GF-D8 (cell line): ENCODE measurements at places on chromosomes 16 and 17.

- no peak for DNase-seq
Measured at GRCh38 chr17:50211249-50212120, 10.1 kb upstream of the COL1A1 start.

GRCh38 chr17:7875804-7876370 is 12.7 kb upstream of the CHD3 start:
- DNase-seq = no peak

GRCh38 chr16:17412221-17412620 is 58.5 kb downstream of the XYLT1 start:
- DNase-seq = no peak

GRCh38 chr16:30444231-30445148 is 1.2 kb downstream of the SEPHS2 start:
- DNase-seq = no peak

DNA sequence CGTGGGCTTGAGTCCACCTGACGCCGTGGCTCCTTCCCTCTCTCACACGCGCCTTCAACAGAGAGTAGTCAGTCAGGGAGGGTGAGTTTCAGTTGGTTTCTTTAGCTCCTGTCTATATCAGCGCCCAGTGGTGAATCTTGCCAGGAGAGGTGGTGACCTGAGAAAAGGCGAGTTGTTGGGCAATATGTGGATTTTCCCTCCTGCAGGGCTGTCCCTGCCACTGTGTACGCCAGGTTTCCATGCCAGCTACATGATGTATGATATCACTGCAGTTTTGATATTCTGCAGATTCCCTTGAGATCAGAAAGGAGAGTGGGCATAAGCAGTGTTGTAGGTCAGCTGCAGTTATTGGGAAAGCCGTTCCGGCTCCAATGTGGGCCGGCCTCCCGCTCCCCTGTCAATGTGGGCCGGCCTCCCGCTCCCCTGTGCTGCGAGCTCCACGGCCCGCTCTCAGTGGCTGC is 31.4 kb downstream of the BANP start:
- DNase-seq = no peak

DNA sequence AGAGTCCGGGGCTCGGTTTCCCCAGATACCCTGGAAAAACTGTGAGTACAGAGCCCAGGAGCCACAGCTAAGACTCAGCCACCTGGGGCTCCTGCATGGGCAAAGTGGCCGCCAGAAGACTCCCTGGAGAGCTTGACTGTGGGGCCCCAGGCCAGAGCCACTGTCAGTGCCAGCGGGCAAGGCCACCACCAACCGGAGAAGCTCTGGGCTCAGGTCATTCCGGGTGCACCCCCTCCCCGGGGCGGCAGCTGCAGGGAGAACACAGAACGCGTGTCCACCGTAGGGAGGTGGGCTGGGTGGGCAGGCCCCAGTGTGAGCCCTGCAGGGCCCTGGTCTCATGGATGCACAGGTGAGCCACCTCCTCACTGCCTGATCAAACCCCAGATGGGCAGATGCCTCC is 22.3 kb upstream of the RBFOX3 start:
- no peak for DNase-seq

- DNase-seq = peak; percentile 46
Measured at GRCh38 chr17:77404812-77405581, 264.2 kb downstream of the SEC14L1 start.

- DNase-seq = no peak
Measured at GRCh38 chr16:7185689-7186088, 147.0 kb upstream of the RBFOX1 start.

DNA sequence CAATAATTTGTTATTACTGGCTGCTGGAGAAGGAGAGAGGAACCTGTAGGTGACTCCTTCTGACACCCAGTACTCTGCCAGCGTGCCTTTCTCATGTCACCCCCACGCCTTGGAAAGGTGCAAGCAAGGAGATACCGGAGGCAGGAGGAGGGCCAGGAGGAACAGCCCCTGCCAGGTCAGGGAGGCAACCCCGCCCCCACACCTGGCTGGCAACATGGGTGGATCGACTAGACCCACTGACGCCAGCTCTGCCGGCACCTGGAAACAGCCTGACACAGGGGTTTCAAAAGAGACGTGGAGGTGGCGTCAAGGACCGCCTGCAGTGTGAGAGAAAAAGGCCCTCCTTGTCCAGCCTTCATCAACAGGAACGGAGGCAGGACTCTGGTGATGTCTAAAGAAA is 62.3 kb downstream of the CYB5B start:
- DNase-seq = no peak

GRCh38 chr16:29710227-29711219 is 31.5 kb downstream of the QPRT start:
- peak; percentile 37 for DNase-seq

DNA sequence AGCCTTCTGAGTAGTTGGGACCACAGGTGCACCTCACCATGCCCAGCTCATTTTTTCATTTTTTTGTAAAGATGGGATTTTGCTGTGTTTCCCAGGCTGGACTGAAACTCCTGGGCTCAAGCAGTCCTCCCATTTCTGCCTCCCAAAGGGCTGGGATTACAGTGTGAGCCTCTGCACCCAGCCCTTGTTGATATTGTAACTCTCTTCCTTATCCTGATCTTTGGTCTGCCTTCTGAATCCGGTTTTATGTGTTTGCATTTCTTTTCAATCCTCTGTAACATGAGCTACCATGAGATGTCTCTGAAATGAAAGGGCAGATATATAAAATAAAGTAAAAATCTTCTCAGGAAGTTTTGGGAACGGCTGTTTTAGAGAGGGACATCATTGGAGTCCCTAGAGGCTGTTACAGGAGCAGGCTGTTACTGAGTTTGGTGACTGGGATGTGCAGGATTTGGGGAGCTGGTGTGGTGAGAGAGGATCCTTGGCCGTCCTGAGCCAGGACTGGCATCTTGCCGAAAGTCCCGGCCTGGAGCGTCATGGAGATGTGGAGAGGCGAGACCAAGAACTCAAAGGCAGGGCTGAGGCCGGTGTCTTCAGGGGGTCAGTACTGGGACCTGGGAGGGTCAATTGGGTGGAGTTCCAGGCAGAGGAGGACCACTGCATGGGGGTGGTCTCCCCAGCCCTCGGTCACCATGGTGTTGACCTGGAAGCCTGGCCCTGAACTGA is 39.4 kb downstream of the ATP2C2 start:
- DNase-seq = no peak

DNA sequence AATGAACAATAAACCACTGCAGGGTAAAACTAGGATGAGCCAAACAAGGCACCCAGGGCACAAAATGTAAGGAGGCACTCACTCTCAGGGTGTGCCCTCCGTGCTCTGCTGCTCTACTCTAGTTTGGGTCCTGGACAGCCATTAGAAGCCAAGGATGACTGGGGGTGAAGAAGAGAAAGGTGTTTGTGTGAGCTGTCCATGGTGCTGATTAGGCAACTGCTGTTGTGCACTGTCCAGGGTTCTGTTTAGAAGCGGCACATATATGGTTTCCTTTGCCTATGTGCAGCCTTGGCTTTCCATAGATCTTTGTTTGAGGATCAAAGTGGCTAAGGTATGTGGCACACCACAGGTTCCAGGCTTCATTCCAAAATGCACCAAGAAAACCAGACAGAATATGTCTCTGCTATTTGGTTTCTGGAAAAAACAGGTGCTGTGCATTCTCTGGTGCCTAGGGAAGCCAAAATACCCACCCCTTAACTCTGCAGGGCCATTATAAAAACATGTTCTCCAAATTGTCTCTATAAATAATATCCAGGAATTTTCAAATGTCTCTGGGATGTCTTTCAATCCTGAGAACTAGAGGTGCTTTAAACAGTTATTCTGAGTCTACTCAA is 123.5 kb downstream of the CBLN1 start:
- DNase-seq = no peak

DNA sequence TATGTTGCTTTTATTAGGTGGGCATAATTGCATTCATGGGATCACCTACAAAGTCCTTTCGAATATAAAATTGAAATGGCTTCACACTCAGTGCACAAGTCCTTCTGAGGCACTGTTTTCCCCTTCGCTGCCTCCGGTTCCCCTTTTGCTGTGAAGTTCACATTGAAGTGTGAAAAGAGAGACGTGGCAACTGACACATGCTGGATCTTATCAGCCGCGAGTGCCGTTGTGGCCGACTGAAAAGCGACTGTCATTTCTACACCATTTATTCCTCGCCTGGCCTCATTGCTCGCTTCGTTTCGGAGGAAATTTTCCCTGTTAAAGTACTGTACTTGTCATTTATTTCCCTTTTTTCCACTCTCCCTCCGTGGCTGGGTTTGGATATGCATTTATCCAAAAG is 423.5 kb downstream of the MAF start:
- DNase-seq = no peak

DNA sequence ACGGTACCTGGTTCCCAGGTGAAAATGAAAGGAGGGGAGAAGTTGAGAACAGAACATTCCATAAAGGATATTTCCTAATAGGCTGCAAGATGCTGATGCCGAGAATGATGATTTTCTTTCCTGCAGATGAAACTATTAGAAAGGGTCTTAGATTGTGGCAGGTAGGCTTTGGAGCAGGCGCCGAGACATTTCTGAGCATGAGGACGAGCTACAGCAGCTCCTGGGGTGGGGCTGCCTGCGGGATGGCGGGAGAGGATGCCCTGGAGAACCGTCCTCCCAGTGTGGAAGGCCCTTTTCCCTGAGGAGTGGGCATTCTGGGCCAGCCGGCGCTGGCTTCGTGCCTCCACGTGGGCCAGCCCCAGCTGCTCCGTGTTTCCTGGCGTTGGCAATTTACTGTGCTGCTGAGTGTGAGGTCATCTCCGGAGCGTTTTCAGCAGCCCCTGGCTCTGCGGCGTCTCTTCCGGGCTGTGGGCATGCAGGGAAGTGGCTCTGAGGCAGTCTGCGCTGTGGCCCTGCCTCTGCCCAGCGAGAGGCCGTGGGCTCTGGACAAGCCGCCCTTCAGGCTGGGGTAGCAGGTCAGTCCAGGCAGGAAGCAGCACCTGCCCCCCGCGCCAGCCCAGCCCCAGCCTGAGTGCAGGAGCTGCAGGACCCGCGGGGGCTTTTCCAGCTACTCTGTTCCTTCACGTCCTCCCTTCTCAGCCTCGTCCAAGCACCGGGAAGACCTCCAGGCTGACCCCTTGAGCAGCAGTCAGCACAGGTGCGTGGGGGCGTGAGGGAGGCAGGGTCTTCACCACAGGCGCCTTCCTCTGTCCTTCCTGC is 12.2 kb downstream of the ENGASE start:
- no peak for DNase-seq

GRCh38 chr16:83011939-83012338 is 385.2 kb downstream of the CDH13 start:
- DNase-seq = no peak

DNA sequence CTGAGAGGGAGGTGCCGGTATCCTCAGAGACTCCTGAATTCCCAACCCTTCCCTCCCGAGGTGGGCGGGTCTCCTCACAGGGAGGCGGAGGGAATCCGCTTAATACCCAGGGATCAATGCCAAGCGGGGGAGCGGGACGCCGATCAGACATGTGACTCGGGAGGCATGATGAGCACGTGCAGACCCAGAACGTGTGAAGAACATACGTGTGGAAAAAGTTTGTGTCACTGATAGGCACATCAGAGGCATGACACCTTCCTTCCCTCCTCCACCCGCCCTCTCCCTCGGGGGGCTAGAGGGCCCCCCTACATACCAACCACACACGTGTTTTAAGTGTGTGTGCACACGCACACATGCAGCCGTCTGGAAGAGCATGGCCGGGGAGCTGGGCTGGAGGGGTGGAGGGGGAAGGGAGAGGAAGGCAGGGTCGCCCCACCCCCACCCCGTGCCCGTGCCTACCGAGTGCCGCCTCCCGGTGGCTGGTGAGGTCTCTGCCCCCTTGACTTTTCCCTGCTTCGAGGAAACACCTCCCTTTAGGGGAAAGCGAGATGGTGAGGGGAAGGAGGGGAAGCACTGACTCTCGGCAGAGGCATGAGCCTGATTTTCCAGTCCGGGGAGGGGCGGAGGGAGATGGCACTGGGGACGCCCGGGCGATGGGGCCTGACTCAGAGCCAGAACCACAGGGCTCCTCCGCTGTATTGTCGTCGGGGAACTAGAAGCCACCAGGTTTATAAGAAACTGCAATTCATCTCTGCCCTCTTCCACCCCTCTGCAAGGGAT is 12.1 kb upstream of the TBX21 start:
- no peak for DNase-seq

DNA sequence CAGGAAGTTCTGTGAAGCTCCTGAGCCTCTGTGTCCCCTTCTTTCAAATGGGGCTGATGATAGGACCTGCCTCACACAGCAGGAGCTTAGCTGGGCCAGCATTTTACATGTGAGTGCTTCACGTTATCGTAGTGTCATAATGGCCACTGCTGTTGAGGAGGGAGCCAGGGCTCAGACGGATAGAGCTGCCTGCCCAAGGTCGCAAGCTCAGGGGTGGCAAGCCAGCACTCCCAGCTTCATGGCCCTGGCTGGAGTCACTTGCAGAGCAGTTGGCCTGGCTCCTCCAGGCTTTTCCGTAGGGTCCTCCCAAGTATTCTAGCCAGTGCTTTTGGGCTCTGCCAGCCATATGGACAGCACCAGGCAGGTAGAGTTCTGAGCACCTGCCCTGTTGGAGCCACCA is 115.1 kb downstream of the SOCS1 start:
- DNase-seq = no peak

DNA sequence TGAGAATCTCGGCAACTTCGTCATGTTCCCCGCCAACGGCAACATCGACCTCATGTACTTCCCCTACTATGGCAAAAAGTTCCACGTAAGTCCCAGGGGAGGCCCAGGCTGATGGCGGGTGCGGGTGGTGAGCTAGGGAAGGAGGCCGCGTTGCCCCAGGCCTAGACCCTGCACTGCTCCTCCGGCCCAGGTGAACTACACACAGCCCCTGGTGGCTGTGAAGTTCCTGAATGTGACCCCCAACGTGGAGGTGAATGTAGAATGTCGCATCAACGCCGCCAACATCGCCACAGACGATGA is 4.8 kb downstream of the ATP1B2 start:
- no peak for DNase-seq

- no peak for DNase-seq
Measured at GRCh38 chr17:60153606-60154390, 4.0 kb downstream of the CA4 start.

- peak; percentile 2 for DNase-seq
Measured at GRCh38 chr17:32486701-32487472, at the start of gene CDK5R1. CDK5R1 (plus strand) TSS chr17:32486993; CDS start chr17:32487621, 628 bp downstream.

- DNase-seq = no peak
Measured at GRCh38 chr17:27751622-27752490, 48.5 kb downstream of the NOS2 start.

DNA sequence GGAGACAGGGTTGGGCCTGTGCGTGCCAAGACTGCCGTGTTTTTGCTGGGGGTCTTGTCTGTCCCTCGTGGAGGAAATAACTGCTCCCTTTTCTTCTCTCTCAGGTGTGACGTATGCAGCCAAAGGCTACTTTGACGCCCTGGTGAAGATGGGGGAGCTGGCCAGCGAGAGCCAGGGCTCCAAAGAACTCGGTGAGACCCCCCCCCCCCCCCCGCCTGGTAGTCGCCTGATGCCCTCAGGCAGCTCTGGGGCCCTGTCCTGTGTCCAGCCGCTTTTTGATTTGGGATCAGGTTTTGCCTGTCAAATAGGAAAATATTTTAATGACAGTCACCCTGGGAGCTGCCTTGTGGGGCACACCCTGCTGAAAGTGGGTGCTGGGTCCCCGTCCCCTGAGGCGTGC is 22.8 kb downstream of the BAIAP2 start:
- DNase-seq = no peak
